ENCODE measurements at places on chromosomes 7 and 10.

DNA sequence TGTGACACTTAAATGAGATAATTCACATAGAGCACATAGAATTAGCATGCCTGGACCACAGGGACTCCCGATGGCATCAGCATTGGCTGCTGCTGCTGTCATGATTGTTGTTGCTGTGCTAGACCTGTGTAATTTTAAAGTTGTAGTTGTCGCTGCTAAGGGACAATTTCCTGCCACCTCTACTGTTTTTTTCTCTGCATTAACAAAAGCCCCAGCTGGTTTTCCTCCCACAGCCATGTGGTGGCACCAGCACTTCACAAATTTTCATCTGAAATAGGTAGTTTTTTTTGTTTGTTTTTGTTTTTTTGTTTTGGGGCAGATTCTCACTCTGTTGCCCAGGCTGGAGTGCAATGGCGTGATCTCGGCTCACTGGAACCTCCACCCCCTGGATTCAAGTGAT lies 25.4 kb upstream of the PRXL2A start:
- no peak for DNase-seq

DNA sequence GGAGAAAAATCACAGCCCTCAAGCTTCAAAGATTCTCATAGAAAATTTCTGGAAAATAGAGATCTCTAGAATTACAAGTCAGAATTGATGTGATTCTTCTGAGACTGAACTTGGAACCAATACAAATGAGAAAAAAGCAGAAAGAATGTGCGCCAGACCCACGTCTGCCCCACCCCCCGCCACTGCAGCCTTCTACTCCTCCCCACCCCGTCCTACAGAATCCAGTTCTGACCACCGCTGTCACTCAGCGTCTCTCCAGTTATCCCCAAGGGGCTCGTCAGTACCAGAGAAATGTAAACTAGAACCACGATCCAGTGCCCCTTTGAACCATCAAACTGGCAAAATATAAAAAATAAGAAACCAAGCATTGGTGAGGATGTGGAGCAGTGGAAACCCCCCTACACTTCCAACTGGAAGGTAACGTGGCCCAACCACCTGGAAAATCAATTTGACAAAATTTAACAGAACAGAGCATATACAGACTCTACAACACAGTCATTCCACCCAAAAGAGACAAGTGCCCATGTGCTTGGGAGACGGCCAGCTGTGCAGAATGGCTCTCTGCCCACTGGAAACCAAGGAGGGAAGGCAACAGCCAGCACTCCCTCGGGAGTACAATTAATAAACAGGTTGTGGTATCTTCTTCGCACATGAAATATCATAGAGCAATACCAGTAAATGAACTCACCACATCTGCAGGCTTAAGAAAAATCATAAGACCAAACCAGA lies 397.9 kb downstream of the TNS3 start:
- DNase-seq = peak; percentile 15

- DNase-seq = no peak
Measured at GRCh38 chr7:11726794-11727155, 105.2 kb downstream of the THSD7A start.

GRCh38 chr7:150340875-150341262 lies 560 bp downstream of the RARRES2 start:
- no peak for DNase-seq

DNA sequence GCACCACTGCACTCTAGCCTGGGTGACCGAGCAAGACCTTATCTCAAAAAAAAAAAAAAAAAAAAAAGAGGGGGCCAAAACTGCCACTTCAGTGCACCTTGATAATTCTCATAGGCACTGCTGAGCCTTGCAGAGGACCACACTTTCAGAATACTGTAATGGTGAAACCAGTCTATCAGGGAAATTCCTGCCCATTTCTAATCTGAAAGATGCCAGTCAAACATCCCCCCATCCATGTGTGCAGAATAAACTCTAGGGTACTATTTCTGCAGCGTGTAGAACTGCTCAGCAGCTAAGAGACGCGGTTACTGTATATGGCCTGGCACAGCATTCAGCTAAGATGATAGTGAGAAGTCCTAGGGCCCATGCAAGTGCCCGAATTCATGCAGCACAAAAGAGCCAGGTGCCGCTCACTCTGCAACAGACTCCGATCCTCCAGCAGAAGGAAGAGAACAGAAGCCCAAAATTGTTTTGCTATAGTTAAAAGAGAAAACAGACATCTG lies 286.8 kb upstream of the KLF14 start:
- no peak for DNase-seq

GRCh38 chr7:91181949-91182348 lies 82.3 kb upstream of the FZD1 start:
- no peak for DNase-seq

DNA sequence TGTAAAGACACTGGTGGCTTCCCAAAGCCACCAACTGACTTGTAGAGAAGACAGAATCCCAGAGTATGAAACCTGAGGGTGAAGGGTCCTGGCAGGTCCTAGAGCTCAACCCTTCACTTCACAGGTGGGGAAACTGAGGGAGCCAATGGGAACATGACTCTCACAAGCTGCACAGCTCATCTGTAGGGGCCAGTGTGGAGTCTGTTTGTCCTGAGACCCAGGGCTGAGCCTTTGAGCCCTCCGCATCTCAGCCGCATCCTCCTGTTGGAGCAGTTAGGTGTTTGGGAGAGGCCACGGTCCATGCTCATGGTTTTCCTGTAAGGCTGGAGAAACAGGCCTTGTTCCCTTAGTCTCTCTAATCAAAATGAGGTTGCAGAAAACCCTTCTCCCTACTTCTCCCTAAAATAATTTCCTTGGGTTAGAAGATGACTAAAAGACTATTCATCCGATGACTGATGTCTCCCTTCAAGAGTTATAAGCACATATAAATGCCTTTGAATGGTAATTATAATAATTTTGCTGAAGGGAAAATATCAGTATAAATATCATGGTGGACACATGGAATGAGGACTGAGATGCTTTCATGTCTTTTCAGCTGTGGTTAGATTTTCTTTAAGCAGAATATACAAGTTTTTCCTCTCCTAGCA lies 10.3 kb downstream of the HTRA1 start:
- DNase-seq = no peak

DNA sequence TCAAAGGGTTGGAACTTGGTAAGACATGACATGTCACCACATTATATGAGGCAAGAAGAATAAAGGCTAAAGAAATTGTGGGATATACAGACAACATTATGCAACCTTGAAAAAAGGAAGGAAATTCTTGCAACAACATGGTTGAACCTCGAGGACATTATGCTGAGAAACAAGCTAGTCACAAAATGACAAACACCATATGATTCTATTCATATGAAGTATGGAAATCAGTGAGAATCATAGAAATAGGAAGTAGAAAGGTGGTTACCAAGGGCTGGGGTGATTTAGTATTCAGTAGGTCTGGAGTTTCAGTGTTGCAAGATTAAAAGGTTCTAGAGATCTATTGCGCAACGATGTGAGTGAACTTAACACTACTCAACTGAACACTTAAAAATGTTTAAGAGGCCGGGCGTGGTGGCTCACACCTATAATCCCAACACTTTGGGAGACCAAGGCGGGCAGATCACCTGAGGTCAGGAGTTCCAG lies 126.9 kb upstream of the TBX20 start:
- DNase-seq = no peak

- no peak for DNase-seq
Measured at GRCh38 chr7:92517631-92518030, 10.7 kb downstream of the PEX1 start.

GRCh38 chr10:118394301-118395200 lies 52.4 kb upstream of the FAM204A start:
- DNase-seq = peak; percentile 34

GRCh38 chr10:121088524-121088923 lies 237.4 kb downstream of the WDR11 start:
- no peak for DNase-seq
